ENCODE measurements at places on chromosomes 1 and 21.

DNA sequence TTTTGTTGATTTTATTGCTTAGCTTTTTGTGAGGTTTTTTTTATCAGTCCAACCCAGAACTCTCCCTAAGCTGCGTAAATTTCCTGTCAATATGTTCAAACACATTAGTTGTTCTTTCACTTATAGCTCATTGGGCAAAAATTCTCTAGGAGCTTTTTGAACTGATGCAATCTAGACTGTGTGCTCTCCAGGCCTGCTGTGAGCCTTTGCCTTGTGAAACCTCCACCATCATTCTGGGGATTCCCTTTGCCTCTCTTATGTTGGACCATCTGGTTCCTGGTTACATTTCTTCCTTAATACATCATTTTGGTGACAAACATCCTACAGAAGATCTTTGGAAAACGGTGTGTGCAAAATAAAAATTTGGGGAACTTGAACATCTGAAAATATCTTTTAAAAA, 247.2 kb downstream of the LRRC7 start:
- DNase-seq: no peak

GRCh38 chr1:199282751-199283305, 644.0 kb downstream of the PTPRC start:
- no peak for DNase-seq

- no peak for DNase-seq
Measured at GRCh38 chr1:162976628-162977027, 92.5 kb upstream of the RGS4 start.

- peak; percentile 33 for DNase-seq
Measured at GRCh38 chr1:246907472-246907871, 24.3 kb downstream of the AHCTF1 start.

- DNase-seq: no peak
Measured at GRCh38 chr1:221444346-221444745, 297.5 kb downstream of the DUSP10 start.

GRCh38 chr1:89823679-89824292, 3.0 kb downstream of the LRRC8D start:
- DNase-seq: no peak

GRCh38 chr1:170703591-170703990, 39.7 kb downstream of the PRRX1 start:
- no peak for DNase-seq

DNA sequence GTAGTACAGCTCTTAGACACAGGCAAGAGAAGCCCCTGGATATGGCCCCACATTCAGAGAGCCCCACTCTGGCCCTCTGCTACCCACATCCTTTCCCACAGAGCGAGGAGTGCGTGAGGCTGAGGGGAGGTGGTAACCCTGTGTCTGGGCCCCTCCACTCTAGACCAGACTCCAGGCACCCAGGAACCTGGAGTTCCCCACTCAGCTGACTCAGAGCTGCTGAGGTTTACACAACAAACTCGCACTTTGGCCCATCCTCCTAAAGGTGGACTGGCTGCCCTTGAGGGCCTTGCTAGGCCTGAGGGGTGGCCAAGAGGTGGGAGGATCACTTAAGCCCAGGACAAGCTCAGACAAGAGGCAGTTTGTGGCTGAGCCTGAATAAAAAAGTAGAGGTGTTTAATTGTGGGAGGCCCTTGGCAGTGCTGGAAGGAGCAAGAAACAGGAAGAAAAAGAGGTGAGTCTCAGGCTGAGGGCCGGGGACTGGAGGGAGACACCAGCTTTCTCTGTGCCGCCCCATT, 10.7 kb downstream of the MR1 start:
- peak; percentile 49 for DNase-seq

DNA sequence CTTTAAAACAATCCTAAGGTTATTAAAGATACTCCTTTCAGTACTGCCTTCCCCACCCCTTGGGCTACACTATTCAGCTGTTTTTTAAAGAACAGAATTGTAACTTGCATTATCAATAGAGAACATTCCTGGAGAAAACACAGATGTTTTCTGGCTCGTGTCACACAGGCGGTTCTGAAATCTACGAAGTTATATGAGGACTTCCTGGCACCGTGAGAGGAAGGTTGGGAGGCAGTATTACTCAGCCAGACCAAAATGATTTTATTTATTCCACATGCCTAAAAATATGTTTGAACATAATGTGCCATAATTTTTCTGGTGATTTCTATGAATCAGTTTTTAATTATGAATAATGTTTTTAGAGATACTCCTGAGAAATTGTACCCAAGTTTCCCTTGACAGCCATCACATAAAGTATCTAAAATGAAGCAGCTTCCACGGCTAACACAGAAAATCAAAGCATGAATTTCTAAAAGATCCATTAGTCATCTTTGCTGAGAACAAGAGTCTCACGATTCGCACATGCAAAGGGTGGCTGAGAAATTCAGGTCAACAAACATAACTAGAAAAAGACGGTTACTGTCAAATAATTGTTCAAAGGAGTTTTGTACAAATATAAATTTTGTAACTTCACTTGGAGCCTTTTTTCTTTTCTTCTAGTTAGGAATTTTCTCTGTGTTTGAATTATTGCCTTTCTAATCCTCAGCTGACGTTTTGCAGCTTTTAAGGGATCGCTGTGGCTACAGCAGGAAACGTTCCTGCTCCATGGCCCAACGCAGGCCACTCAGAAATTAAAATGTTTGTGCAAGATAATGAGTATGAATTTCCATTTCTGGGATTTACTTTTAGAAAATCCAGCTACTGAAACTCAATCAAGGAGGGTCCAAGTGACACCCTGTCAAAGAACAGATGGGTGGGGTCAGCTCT, 8.0 kb upstream of the SIM2 start:
- DNase-seq: no peak

DNA sequence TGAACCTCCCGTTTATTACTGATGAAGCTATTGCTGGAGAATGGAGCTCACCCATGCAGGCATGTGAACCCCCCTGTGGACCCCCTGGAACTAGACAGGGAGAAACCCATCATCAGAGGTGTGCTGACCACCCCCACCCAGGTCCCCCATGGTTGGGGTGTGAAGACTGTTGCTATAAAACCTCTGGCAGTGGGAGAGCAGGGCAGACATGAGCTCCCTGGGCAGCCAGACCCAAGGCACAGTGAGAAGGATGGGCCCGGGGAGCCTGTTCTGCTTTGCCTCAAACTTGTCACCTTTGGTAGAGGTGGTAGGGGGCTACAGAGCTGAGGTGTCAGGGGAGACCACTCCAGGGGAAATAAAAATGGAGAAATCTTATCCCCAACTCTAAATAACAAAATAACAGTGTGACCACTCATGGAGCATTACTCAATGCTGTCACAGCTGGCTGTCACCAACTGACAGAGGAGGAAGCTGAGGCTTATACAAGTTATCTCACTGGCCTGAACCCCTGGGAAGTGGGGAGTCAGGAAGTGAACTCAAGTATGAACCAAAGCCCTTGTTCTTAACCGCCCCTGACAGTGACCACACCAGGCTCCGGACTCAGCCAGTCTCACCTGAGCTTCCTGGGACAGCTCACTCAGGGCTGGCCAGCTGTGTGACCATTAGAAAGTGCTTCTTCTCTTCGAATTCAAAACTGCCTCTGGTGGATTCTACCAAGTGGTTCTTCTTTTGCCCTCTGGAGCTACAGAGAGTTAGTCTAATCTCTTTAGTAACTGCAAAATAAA, 698.8 kb downstream of the MATN1 start:
- no peak for DNase-seq

- no peak for DNase-seq
Measured at GRCh38 chr1:153922076-153922971, 448 bp downstream of the GATAD2B start.

GRCh38 chr1:241647658-241648057, 4.4 kb upstream of the WDR64 start:
- no peak for DNase-seq

DNA sequence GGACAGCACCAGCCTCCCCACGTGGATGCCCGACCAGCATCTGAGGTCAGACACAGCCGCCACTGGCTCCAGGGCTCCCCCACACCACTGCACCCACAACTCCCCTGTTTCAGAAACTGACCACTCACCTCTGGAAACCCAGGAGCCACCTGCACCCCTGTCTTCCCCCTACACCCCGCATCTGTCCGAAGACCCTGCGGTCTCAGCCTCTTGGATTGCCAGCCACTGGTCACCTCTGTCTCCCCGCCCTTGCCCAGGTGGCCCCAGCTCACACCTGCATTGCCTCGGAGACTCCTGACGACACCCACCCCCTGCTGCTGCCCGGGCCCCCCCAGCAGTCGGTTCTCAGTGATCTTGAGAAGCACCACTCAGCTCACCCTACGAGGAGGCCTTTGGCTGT, 21.3 kb upstream of the NPHP4 start:
- DNase-seq: no peak

GRCh38 chr1:234954613-234955012, 174.0 kb downstream of the TOMM20 start:
- DNase-seq: no peak

DNA sequence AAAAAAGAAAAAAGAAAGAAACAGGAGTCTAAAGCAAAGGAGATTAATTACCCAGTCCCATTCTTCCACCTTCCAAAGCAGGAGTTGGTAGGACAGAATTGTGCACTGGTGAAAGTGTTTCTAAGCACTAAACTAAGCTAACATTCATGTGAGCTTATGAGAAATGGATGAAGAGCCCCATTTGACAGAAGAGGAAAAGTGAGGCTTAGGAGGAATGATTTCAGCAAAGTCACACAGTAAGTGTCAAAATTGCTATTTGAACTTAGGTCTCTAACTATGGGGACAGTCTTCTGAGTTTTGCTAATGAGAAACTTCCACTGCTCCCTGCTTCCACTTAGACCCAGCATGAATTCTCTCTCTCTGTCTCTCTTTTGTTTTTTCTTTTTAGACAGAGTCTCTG, 18.7 kb downstream of the LCK start:
- no peak for DNase-seq

- no peak for DNase-seq
Measured at GRCh38 chr1:145729196-145729595, 9.9 kb downstream of the CD160 start.

DNA sequence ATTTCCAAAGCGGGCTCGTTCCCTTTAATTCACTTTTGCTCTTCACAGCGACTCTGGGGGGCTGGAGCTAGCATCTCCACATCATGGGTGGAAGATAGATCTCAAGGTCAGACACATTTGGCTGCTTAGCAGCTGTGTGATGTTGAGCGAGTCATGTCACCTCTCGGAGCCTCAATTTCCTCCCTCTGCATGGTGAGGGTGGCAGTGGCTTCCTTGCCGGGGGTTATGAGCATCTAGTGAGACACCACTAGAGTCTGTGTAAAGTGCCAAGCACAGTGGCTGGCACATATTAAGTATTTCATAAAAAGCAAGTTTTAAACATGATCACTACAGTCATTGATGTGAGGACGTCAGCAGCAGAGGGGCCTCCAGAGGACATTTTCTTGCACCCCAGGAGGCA, 16.9 kb upstream of the ECE1 start:
- DNase-seq: no peak

GRCh38 chr1:209822706-209823105, 5.1 kb upstream of the UTP25 start:
- no peak for DNase-seq

GRCh38 chr1:26913754-26914619, at the start of gene NR0B2:
TSS of gene NR0B2 (minus strand) at chr1:26913975. CDS start at chr1:26913940, 35 bp downstream.
- no peak for DNase-seq

GRCh38 chr1:107318932-107319331, 178.1 kb downstream of the NTNG1 start:
- no peak for DNase-seq

DNA sequence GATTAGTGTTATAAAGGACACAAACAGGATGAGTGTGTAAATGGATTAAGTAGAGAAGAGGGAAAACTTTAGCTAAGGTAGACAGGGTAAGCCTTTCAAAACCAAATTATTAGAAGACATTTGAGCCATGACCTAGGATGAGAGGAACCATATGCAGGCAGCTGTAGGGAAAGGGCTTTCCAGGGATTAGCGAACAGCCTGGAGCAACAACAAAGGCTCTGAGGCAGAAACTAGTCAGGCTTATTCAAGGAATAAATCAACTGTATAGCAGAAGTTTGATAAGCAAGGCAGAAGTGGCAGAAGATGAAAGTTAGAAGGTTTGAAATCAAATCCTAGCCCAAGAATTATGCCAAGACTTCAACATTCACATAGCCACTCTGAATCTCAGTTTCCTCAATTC, 21.3 kb downstream of the AIDA start:
- no peak for DNase-seq

DNA sequence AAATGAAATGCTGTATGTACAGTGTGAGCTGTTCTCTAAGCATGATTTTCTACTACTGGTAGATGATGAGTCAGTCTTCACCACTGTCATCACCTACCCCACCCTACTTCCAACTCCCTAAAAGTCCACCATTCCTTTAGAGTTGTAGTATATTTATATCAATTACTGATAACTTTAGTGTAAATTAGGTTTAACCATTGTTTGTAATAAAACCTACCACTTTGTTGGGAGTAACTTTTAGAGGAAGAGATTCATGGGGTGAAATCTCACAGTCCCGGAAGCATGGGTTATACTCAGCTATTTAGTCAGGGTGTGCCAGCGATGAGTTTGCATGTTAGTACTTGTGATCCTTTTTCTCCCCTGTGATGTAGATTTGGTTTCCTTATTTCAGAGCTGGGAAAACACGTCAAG, 17.1 kb downstream of the MORC3 start:
- DNase-seq: no peak

GRCh38 chr1:151820940-151821339, 10.7 kb downstream of the RORC start:
- DNase-seq: no peak

- no peak for DNase-seq
Measured at GRCh38 chr1:7085521-7085920, 300.3 kb downstream of the CAMTA1 start.

Data from CD4-positive, alpha-beta T cell treated with Interleukin-4 for 4 hours (primary cell).